ENCODE measurements at places on chromosomes 2 and 18.

DNA sequence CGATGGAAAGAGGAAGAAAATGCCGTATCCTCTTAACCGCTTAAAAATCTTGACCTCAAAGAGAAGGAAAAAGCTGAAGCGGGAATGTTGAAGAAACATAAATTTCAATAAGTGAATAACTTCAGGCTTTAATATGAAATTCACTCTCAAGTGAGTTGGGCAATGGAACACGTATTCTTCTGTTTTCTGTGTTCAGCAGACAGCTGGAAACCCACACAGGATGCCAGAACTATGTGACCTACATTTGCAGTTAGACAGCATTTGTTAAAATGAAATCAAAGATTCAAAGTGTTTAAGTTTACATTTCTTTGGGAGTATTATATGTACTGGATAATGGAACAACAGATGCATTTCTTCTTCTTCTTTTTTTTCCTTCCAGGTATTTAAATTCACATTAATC is 80.5 kb upstream of the SPATS2L start:
- DNase-seq = no peak

- DNase-seq = no peak
Observed at GRCh38 chr2:129723277-129724020, 256.0 kb upstream of the RAB6C start.

DNA sequence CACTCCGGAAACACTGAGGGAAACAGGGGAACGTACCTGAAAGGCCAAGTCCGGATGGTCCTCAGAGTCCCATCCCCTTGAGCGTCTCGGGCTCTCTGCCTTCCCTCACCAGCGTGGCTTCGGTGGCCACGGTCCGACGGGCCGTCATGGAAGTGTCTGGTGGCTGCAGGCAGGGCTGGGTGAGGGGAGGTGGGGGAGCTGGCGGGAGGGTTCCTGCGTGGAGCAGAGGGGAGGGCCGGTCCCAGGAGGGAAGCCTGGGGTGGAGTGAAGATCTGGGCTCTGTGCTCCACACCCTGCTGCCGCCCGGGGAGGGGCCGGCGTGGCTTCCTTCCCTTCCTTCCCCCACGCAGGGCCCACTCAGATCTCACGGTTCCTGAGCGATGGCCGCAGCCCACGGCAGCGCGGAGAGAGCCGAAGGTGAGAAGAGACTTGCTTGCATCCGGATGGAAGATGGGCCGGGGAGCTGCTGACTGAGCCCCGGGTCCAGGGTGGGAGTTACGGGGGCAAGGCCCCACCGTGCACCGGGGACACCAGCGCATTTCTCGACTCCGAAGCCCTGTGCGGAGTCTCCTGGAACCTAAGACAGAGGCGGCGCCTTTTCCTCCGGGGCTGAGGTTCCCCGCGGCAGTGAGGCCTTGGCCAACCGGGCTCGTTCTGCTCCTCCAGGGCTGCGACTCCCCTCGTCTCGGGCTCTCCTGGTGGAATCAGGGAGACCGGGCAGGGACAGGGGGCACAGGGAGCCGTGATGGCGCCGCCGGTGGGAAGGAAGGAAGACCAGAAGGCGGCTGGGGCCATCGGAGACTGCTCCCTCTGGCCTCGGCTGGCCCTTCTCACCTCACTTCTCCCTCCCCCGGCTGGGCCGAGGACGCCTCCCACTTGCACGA is 49.1 kb downstream of the KCNF1 start:
- DNase-seq = no peak

DNA sequence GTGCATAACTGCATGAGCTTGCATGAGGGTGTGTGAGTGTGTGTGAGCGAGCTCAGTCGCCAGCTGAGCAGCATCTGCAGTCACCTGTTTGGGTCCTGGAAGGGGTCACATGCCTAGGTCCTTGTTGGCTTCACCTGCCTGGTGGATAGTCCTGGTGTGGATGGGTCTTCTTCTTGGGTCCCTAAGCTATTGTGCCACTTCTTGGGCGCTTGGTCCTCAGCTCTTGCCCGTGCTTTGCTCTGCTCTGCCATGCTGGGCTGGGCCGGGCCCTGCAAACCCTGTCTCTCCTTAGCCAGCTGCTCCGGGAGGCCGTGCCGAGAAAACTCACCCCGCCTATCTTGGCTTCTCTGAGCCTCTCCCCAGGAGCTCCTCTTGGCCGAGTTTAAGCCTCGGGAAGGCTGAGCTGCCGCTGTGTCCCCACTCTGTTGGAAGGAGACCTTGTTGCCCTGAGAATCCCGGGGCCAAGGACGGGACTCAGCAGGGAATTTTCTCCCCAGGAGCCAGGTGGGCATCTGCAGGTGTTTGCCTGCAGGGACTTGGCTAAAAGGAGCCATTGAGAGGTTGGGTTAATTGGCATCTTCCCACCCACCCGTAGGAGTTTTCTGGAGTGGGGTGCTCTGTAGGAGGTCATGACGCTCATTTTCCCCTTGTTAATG is 300.8 kb downstream of the NDUFA10 start:
- no peak for DNase-seq

- no peak for DNase-seq
Observed at GRCh38 chr18:10477121-10477862, 22.9 kb downstream of the APCDD1 start.

GRCh38 chr2:19073522-19073921 is 284.9 kb downstream of the OSR1 start:
- DNase-seq = no peak

DNA sequence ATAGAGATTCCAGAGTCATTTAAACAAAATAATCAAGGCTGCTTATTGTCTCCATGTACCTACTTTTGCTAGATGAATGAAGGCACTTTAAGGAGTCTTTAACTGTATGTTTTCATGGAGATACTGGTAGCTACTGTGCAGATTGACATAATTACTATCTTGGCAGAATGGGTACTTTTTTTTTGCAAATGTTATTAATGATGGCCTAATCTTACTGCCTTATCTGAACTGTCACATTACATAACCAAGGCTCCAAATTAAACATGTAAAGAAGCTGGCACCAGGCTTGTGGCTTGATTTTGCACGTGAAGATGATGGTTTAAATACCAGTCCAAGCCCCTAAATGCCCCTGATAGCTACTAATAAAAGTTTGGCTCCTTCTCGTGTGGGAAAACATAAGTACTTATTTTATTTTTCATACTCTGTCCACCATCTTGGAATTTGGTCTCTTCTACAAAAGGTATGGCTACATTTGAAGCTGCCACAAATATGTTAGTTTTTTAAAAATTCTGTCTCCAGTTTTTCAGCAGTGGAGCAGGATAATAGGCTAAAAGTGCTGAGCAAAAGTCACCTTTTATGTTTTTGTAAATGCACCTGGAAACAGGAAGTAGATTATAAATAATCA is 4.1 kb downstream of the TRIB2 start:
- no peak for DNase-seq

DNA sequence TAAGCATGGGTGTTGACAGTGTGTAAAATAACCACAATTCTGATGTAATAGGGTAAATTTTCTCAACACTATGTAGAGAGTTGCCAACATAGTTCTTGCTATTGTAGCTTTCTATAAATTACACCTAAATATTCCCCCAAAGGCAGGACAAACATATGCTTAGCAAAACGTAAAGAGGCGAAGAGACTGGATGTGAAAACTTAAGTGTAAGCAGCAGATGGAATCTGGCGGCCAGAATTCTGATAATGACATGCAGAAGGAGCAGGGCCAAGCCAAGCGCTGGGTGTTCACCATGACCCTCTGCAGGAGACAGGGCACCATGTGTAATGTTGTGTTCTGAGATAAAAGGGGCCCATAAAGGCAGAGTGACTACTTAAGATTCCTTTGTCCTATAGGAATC is 105.2 kb upstream of the ZNF521 start:
- no peak for DNase-seq

DNA sequence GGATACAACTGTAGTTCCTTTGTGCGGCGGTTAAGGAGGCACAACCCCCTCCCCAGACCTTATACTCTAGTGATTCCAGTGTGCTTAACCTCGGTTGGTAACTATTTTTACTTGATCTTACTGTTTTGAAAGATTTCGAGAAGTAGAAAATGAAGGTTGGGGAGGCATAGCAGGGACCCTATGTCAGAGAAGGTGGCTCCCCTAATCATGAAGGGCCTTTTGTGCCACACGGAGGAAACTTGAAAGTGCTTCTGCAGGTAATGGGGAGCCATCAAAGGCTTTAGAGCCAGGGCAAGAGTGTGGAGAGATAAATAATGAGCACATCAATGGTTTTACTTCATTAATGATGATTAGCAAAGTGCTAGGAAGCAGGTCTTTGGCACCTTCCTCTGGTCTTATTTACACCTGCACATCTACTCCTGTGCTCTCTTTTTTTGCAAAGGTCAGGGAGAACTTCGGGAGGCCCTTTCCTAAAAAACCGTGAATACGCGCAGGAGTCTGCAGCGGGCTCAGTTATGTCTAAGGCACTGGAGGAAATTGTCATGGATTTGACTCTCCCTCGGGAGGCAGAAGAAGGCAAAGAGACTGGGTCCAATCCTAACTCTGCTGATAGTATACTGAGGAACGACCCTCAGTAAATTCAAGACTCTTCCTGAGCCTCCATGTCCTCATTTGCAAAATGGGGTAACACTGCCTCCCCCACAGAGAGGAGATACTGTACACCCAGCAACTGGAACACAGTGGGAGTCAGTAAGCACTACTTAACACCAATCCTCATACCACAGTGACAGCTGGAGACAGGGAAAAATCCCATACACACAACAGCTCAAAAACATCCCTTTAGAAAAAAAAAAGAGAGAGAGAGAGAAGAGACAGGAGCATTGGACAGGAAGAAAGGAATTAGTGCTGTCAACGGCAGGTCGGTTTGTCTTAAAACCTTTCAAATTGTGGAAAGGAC is 81.6 kb downstream of the DDX1 start:
- DNase-seq = no peak

- DNase-seq = no peak
Observed at GRCh38 chr2:10172033-10172871, 49.7 kb downstream of the RRM2 start.

DNA sequence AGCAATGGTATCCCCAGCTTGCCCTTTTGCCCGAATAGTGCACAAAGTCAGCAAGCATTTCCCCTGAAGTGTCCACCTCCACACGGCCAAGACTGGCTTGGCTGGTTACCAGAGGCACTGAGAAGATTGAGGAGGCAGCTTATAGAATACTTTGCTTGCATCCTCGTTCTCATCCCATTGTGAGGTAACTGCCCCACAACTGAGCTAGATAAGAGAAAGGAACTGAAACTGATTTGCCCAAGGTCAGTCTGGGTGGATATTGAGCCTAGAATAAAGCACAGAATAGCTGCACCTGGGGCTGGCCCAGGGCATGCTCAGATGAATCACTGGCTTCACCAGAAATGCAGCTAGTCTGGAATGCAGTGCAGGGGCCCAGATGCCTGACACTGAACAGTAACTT is 32.7 kb upstream of the MAP4K3 start:
- no peak for DNase-seq

- DNase-seq = peak; percentile 10
Observed at GRCh38 chr2:151007365-151007764, 254.3 kb downstream of the RBM43 start.

- no peak for DNase-seq
Observed at GRCh38 chr2:226274143-226274542, 525.5 kb downstream of the IRS1 start.

DNA sequence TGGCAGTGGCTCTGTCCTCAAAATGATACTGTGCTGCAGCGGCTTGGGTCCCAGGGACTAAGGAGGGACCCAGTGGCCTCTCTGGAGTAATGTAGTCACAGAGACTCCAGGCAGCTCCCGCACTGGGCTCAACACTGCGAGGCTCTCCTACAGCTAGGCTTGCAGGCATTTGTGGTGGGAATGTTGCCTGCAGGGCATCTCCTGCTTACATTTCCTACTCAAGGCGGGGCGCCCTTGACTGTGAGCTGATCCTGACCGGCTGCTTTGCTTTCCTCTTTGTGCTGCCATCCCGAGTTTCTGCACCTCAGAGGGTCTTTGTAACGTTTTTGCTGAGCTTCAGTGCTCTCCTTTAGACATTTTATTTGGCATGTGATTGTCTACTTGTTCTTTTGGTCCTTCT is 177.4 kb upstream of the FN1 start:
- DNase-seq = no peak

DNA sequence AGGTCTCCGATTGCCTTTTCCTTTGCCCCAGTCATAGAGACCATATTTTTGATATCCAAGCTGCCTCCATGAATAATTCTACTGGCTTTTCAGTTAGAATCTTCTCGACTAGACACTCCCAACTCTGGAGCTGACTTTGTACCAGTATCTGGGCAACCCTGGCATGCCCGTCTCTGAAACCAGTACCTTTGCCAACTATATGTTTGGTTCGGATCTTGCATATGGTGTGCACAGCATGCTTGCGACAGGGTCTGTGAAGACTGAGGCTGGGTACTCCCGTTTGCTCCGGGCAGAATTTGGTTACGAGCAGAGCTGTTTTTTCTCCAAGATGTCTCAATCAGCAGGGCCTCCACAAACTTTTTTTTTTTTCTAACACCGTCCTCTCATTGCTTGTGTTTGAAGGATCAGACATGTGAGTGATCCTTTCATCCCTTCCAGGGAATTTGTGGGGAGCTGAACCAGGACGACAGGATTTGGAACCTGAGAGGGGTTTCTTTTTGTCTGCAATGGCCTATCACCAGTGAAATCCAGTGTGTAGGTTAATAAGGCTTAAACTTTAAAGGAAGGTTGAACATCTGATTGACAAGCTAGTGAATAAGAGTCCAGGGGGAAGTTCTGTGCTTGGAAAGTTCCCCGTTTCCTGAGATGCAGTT is 322.3 kb downstream of the MYCN start:
- DNase-seq = no peak

GRCh38 chr2:7436096-7436906 is 519.1 kb downstream of the RNF144A start:
- no peak for DNase-seq
